ENCODE measurements at places on chromosomes 2 and 18.
A peak's percentile ranks its signal among the peaks of the same experiment; 100 is the strongest.

- DNase-seq = no peak
These were observed 60.1 kb downstream of the KCNF1 start for GRCh38 chr2:10971888-10972260.

GRCh38 chr18:79203017-79203605 is 133.9 kb downstream of the ATP9B start:
- DNase-seq = peak; percentile 52

GRCh38 chr18:59272221-59272888 is 899 bp downstream of the RAX start:
- DNase-seq = no peak

DNA sequence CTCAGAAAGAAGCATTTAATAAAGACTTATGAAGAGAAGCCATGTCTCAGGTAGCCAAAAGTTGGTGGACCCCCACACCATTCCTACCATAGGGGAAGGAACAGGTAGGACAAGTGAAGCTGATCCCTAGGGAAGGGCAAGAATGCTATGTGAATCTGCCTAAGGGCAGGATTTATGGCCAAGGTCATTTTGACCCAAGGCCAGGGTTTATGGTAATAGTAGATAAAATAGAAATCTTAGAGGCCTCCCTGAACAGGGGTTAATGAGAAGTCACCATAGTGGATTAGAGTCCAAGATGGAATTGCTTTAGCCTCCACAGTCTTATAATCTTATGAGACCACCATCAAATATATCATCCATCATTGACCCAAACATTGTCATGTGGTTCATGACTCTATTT is 26.0 kb upstream of the UBE2F start:
- no peak for DNase-seq

DNA sequence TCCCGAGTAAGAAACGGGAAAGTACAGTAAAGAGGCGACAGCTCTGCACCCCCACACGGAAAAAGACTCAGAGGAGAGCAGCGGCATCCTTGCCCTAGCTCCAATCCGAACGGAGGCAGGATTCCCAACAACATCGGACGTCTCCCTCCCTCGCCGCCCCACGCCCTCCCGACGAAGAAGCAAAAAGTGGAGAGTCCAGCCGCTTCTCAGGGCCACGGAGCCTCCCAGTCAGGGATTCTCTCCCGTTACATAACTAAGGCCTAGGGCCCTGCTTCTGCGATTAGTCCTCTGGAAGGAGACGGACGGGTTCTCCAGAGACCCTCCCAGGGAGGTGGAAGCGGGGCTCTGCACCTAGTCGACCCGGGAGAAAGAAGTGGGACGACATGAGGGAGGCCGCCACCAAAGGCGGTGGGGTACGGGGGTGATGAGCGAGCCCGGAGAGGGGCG is 587 bp downstream of the SUMO1 start:
- no peak for DNase-seq

DNA sequence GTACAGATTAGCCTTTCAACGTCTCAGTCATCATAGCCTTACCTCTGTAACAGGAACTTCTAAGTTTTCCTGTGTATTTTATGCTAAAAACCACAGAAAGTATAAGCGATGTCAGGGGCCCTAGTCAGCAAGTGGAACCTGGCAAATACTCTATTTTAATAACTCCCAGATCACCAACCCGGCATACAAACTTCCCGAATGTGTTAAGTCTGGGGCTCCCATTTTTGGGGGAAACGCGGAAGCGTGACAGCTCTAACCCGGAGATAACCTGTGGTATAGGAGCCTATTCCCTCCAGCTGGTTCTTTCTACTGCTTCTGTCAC is 574 bp downstream of the NIFK start:
- no peak for DNase-seq

GRCh38 chr2:224427471-224427870 is 25.6 kb upstream of the FAM124B start:
- no peak for DNase-seq

DNA sequence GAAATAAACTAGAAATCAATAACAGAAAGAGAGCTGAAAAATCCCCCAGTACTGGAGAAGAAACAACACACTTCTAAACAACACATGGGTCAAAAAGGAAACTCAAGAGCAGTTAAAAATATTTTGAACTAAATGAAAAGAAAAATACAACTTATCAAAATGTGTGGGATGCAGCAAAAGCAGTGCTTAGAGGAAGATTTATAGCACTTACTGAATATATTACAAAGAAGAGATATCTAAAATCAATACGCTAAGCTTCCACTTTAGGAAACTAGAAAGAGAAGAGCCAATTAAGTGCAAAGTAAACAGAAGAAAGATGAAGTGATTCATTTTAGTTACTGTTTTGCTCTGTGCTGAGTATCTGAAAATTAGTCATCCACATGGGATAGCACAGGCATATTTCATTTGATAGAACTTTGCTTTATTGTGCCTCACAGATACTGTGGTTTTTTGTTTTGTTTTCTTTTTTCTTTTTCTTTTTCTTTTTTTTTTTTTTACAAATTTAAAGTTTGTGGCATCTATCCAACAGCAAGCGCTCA is 17.0 kb downstream of the TGFA start:
- no peak for DNase-seq

- DNase-seq = no peak
These were observed 523.8 kb upstream of the TNP1 start for GRCh38 chr2:217383620-217384019.

DNA sequence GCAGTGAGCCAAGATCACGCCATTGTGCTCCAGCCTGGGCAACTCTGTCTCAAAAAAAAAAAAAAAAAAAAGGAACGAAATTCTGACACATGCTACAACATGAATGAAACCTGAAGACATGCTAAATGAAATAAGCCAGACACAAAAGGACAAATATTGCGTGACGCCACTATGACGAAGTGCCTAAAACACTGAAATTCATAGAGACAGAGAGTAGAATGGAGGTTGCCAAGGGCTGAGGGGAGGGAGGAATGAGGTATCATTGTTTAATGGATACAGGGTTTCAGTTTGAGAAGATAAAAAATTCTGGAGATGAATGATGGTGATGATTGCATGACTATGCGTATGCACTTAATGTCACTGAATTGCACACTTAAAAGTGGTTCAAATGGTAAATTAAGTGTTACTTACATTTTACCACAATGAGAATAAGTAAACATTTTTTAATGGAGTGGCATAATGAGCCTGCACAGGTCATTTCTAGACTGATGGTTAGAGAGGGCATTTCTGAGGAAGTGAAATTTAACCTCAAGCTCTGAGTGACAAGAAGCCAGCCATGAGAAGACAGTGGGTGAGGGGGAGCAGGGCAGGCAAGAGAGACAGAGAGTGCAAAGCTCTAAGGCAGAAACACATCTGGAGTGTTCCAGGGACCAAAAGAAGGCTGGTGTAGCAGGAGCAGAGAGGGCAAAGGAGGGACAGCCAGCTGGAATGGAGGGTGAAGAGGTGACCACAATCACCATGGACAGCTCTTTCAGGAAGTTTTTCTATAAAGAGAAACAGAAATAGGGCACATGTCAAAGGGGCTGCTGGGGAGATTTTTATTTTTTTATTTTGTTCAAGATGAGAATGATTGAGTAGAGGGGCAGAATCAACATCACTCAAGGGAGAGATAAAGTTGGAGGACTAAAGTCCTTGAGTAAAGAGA is 20.6 kb upstream of the EXOC6B start:
- no peak for DNase-seq
